ENCODE measurements at places on chromosomes 7 and 10.

DNA sequence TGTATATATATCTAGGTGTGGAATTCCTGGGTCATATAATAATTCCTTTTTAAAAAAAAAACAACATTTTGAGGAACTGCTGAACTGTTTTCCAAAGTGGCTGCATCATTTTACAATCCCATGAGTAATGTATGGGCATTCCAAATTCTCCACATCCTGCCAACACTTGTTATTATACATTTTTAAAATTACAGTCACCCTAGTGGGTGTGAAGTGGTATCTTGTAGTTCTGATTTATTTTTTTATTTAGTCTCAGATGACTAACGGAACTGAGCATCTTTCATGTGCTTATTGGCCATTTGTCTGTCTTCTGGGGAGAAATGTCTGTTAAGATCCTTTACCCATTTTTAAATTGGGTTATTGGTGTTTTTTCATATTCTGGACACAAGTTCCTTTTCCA lies 12.0 kb upstream of the KLHL7 start:
- DNase-seq = no peak

GRCh38 chr10:22925088-22925487 lies 2.8 kb upstream of the ARMC3 start:
- no peak for DNase-seq

GRCh38 chr7:96832092-96832662 lies 122.5 kb upstream of the SEM1 start:
- DNase-seq = no peak

DNA sequence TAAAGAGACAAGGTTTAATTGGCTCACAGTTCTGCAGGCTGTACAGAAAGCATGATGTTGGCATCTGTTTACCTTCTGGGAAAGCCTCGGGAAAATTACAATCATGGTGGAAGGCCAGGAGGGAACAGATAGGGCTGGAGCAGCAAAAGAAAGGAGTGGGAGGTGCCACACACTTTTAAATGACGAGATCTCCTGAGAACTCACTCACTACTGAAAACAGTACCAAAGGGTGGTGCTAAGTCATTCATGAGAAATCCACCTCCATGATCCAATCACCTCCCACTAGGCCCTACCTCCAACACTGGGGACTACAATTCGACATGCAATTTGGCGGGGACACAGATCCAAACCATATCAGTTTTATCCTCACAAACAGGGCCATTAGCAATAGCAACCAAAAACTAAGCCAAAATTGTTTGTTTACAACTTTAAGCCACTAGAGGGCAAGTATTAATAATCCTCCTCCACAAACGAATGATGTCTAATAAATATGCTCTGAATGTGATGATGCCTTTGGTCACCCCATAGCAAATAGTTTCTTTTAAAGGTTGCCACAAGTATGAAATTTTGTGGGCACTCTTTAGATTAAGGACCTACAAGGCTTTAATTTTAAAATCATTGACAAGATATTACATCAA lies 129.2 kb upstream of the NRBF2 start:
- no peak for DNase-seq

- DNase-seq = no peak
Measured at GRCh38 chr7:84154991-84155781, 39.4 kb downstream of the SEMA3A start.

DNA sequence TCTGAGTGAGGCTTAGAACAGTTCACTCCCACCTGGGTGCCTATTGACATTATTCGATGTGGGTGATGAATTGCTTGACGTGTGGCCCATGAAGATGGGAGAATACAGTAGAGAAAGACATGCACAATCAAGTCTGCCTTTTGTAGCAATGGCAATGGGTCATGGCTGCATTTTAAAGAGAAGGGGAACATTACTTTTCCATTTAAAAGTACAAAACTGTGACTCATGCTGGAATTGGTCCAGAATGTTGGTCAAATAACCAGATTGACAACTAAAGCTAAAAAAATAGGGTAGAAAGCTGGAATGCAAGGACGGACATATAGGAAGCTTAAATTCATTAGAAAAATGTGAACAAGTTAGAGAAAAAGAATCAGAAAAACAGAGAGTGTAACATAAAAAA lies 104.1 kb upstream of the SLC25A13 start:
- no peak for DNase-seq

GRCh38 chr10:11536228-11536627 lies 75.2 kb downstream of the USP6NL start:
- no peak for DNase-seq

- DNase-seq = no peak
Measured at GRCh38 chr7:106031300-106032035, 68.4 kb downstream of the CDHR3 start.

DNA sequence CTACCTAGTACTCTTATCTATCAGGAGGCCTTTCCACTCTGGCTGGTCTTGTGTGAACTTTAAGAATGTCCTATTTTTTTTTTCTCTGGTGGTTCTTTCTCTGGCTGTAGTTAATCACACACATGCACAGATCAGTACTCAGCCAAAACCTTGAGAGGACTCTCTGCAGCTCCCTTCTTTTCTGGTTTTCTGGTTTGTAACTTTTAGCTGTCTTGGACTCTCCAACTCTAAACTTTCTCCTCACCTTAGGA lies 54.9 kb upstream of the HELLS start:
- no peak for DNase-seq

- DNase-seq = no peak
Measured at GRCh38 chr10:103843045-103843444, 12.3 kb downstream of the SH3PXD2A start.

DNA sequence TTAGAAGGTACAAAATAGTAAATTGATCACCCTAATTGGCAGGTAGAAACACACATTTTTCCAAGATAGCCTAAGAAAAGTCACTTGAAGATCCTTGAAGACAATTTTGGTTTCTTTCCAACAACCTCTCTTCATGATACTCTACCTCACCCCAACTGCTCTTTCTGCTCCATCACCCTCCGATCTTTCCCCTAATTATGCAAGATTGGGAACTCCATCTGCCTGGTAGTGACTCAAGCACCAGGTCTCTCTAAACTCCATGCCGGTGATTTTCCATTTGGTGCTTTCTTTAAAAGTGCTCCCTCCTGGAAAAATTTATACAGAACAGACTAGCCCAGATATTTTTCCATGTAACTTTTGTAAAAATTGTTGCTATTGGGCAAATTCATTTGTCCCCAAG lies 1.1 kb upstream of the AKR1B1 start:
- DNase-seq = no peak

DNA sequence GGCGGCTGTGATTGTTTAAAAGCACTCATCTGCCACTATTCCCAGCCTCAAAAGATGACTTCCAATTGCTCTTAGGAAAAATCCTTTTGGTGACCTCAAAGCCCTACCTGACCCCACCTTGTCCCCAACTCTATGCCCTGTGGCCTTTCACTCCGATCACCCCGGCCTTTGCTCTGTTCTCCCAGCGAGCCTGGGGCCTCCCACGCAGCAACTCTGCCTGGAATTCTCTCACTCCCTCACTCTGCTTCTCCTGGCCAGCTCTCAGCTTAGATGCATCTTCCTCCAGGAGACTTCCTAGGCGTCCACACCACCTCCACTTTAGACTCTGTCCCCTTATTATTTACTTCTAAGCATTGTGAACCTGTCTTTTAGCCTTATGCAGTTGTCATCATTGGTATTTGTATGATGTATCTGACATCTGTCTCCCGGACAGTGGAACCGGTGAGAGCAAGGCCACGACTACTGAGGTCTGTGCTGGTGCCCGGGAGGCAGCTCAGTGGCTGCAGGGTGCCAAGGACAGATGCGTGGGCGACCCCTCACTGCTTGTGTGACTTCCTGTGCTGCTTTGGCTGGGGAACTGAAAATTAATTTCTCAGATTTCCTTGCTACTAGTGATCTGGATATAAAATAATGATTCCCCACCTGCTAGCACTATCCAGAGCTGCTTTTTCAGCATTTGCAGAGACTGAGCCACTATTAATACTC lies 63.0 kb downstream of the PIP4K2A start:
- no peak for DNase-seq

- no peak for DNase-seq
Measured at GRCh38 chr10:114938856-114939193, 830 bp downstream of the TRUB1 start.

- DNase-seq = peak; percentile 41
Measured at GRCh38 chr7:75866489-75867389, 12.1 kb upstream of the RHBDD2 start.

GRCh38 chr7:22698767-22699166 lies 28.2 kb upstream of the IL6 start:
- DNase-seq = no peak

DNA sequence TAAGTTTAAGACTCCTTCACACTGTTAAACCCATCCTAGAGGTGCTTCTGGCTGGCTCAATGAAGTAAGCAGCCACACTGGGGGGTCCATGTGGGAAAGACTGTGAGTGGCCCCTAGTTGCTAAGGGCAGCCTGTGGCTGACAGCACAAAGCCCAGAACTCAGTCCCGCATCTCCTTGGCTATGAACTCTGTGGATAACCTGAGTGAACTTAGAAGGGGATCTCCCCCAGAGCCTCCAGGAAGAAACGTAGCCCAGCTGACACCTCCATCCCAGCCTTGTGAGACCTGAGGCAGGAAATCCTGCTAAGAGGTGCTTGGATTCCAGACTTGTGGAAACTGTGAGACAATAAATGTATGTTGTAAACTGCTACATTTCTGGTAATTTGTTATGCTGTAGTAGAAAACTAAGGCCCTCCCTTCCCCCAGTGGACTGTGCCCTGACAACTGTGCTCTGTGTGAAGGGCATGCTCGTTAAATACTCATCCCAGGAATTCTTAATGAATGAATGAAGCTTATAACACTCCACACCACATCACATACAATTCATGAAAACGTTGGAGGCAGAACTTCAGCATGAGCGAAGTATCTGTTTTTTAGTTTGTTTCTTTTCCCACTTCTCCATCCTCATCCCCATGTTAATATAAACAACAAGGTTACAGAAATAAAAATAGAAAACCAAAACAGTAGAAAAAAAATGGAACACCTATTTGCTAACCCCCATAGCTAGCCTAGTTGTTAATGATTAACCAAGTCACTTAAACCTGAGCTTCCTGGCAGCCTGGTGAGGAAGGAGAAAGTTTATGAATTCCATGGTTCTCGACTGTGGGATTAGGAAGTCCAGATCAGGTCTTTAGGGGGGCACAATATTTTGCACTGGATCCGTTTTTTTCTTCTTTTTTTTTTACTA lies 36.8 kb upstream of the AOAH start:
- no peak for DNase-seq

DNA sequence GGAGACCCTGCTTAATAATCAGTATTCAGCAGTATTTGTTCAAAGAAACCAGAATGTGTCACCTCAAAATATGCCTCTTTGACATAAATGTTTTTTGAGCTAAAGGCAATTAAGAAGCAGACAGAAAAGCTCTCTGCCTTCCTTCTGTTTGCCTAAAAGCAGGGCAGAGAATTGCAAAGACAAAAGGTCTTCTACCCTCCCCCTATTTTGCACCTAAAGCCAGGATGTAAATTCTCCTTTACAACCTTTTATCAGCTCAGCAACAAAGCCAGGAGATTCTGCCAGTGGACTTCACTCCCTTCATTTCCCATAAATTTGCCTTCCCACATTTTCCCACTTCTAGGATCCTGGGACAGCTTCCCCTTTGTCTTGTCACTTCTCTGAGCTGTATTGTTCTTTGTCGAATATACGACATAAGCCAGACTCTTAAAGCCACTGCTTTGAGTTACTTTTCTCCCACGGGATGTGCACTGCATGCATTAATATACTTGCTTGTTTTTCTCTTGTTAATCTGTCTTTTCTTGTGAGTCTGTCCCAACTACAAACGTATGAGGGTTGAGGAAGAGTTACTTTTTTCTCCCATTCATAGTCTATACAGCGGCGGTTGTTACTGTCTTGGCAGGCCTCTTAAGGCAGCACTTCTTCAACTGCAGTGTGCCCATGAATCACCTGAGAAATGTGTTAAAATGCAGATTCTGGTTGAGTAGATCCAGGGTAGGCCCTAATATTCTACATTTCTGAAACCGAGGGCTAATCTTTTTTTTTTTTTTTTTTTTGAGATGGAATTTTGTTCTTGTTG lies 48.2 kb downstream of the ST8SIA6 start:
- DNase-seq = no peak

DNA sequence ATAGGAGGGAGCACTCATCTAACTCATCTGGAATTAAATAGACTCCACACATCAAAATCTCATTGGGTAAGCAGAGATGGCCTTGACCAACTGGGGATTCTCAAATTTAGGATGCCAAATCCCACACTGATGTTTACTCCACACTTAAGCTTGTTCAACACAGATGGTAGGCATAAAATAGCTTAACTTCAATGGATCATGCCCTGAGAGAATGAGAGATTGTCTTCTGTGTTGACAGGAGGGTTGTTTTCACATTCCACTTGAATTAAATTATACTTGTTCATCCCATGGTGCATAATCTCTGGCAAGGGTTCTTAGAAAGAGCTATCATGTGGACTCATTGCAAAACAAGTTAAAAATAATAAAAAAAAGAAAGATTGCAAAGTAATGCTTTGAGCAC lies 391.4 kb downstream of the PLXDC2 start:
- no peak for DNase-seq

DNA sequence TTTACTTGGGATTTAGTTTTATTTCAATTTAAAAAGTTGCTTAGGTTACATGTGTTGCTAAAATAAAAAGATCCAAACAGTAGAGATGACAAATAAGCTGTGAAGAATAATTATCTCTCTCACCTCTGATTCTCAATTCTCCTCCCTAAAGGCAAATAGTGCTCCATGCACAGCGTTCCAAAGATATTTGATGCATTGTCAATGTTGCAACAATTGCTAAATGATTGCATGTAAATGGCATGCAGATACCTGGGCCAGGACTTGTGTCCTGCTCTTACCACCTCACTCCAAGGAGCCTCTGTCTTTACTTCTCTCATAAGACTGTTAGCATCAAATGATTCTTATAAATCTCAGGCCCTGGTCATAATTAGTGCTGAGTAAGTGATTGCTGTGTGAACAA lies 217.7 kb downstream of the SEC23IP start:
- no peak for DNase-seq

GRCh38 chr7:138138244-138138643 lies 62.0 kb downstream of the AKR1D1 start:
- DNase-seq = no peak

DNA sequence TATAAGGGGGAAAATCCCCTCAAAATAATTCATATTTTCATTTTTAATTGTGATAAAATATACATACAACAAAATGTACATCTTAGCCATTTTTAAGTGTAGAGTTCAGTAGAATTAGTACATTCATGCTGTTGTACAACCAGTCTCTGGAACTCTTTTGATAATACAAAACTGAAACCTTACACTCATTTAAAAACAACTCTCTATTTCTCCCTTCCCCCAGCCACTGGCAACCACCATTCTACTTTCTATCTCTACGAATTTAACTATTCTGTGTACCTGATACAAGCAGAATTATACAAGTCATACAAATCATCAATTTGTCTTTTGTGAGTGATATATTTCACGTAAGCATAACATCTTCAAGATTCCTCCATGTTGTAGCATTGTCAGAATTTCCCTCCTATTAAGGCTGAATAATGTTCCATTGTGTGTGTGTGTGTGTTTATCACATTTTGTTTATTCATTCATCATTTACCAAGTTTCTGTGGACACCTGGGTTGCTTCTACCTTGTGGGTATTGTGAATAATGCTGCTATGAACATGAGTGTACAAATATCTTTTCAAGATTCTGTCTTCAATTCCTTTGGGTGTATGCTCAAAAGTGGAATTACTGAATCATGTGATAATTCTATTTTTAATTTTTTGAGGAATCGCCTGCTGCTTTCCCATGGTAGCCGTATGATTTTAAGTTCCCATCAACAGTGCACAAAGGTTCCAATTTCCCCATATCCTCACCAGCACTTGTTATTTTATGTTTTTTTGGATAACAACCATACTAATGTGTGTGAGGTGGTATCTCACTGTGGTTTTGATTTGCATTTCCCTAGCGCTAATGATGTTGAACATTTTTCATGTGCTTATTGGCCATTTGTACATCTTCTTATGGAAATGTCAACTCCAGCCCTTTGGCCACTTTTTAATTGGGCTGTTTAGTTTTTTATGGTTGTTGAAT lies 4.7 kb upstream of the EBLN1 start:
- no peak for DNase-seq

Measured in activated CD4-positive, alpha-beta T cell treated with anti-CD3 and anti-CD28 coated beads, Interleukin-2, amount 50 U/mL, for 1 hour (primary cell).